Right cardiac atrium (tissue), 5 donors: ENCODE measurements at places on chromosomes 3 and 15.

DNA sequence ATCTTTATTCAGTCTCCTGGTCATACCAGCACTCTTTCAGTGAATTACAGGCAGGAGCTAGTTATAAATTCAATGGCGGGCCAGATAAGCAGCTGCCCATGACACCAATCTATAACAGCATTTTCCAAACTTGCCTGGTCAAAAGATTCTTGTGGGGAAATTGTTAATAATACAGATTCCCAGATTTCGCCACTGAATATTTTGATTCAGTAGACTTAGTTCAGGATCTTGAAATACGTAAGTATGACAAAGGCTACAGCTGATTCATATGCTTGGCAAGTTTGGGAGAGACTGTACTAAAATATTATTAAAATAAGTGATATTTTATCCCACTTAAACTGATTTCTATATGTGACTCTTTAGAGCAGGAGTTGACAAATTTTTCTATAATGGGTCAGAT, 119.3 kb downstream of the TMCO5A start:
- no peak for DNase-seq

DNA sequence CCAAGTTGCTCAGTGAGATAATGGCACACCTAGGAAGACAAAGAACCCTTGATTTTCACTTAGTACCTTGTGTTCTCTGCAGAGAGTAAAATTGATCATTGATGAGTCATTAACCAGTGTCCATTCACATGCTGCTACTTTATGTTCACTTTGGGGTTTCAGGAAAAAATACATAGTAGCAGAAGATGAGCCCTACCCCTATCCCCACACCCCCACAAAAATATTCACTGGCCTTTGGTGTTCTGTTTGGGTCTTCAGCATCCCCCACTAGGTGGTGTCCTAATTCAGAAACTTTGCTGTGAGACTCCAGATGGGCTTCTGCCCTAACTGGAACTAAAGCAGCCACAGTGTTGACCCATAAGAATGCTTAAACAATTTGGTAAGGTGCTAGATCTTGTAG, 178.8 kb downstream of the KLHL25 start:
- no peak for DNase-seq

DNA sequence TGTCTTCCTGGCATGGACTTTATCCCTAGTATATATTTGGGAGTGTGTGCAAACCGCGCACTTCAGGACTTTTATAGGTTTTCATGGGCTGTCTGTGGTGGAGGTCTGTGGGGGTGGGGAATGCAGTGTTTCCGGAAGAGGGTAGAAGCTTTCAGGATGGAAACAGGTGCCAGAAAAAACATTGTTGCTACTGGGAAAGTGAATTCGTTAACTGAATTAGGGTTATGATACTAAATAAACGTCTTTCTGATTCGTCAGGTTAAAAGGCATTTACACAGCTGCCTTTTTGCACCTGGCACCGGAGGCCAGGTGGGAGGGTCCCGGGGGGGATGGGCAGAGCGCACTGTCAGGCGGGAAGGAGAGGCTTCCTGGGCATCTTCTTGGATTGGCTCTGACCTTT, 62.1 kb downstream of the SLCO3A1 start:
- no peak for DNase-seq

DNA sequence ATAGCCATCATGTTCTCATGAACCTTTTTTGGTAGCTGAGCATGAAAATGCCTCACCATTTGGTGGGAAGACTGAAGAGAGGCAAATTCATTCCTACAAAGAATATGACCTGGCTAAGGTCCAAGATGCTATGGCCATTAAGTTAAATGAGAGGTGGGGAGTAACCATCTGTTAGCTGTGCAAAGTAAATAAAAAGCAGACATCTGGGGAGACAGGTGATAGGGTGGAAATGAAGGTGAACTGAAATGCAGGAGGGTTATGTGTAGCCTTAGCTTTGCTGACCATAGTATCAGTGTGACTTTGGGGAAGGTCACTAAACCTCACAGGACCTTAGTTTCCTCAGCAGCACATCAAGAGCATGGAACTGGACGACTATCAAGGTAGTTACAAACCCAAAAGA, 111.0 kb upstream of the STRIT1 start:
- DNase-seq: no peak

- DNase-seq: no peak
These were observed 10.3 kb upstream of the ABHD10 start for GRCh38 chr3:111968319-111969054.

DNA sequence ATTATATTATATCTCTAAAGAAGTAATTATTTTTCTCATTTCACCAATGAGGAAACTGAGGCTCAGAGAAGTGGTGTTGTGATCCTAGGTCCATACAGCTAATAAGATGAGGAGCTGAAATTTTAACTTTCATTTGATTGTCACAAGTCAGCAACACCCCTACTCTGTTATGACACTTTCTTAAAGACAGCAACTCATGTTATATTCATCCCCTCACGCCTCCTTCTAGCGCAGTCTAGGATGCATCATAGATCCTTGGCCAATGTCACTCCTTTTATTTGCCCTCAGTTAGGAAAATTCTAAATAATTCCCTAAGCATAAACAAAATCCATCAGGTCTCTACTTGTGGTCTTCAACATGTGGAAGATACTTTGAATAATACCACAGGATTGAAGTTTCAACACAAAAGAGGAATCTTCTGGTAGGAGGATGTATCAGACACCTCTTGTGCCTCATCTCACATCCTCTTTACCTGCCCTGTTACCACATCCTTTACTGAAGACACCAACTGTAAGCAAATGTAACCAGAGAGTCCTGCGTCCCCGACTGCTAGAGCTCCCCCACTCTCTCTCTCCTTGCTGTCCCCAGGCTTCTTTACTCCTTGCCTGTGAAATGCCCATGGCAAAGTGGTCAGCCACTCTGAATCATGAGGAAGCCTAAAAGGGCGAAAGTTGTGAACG, 53.7 kb downstream of the TRIM42 start:
- no peak for DNase-seq
